ENCODE measurements at places on chromosomes 16 and 17. TPM values are rescaled to one million over a fixed set of nuclear protein-coding genes. Genes with fewer than 3 reads are reported as not detected.

DNA sequence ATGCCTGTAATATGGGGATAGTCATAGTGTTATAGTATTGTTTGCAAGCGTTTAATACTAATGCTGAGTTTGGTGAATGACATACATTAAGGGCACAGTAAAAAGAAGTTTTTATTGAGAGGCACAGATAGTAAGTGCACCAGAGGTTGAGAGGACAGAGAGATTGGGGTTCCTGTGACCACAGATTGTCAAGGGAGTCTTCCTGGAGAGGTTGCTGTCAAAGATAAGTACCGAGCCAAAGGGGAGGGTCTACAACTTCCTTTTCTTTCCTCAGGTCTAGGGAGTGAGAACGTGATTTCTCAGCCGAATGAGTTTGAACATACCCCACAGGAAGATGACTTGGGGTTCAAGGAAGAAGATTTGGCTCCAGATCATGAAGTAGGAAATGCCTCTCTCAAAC is 1.8 kb downstream of the ZNF48 start:
- no peak for DNase-seq

DNA sequence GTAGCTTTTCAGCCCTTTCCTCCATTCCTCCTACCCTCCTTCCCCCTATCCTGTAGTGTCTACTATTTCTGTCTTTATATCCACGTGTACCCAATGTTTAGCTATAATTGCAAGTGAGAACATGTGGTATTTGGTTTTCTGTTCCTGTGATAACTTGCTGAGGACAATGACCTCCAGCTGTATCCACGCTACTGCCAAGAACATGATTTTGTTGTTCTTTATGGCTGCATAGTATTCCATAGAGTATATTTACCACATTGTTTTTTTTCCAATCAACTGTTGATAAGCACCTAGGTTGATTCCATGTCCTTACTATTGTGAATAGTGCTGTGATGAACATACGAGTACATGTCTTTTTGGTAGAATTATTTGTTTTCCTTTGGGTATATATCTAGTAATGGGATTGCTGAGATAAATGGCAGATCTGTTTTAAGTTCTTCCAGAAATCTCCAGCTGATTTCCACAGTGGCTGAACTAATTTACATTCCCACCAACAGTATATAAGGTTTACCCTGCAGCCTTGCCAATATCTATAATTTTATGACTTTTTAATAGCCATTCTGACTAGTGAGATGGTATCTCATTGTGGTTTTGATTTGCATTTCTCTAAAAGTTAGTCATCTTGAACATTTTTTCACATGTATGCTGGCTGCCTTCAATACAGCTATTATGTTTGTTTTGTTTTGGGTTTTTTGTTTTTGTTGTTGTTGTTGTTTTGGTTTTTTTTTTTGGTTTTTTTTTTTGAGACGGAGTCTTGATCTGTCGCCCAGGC is 10.9 kb upstream of the COPRS start:
- no peak for DNase-seq

GRCh38 chr17:30970831-30971567 is at the start of gene RNF135:
RNF135 (plus strand) TSS chr17:30971039; CDS start chr17:30971074, 35 bp downstream.
- peak; percentile 90 for DNase-seq

- DNase-seq: peak; percentile 28
Observed at GRCh38 chr17:4711661-4712181, 1.3 kb downstream of the ARRB2 start.

GRCh38 chr16:72875291-72876031 is 172.5 kb downstream of the ZFHX3 start:
- DNase-seq: no peak

- DNase-seq: no peak
Observed at GRCh38 chr16:3566990-3567389, 10.2 kb downstream of the NLRC3 start.

- DNase-seq: no peak
Observed at GRCh38 chr16:61146429-61146828, 889.8 kb downstream of the CDH8 start.

GRCh38 chr17:48831549-48831883 is 681 bp downstream of the CALCOCO2 start:
- DNase-seq: no peak

DNA sequence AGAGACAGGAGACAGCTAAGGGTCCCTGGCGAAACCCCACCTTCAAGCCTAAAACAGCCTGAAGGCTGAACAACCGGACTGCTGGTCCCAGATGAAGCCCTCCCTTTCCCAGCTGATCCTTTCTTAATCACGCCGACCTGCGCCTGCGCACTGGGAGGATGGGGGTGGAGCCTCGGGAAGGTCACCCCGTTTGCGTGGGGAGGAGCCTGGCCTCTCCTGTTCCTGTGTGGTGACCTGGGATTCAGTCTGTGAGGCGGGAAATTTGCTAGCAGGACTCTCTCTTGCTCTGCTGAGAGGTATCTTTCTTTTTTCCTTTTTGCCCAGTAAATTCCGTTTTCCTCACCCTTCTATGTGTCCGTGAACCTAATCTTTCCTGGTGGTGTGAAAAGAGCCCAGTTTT is 9.6 kb downstream of the FAM20A start:
- DNase-seq: peak; percentile 73

GRCh38 chr16:59688006-59688405 is 953.9 kb upstream of the GOT2 start:
- no peak for DNase-seq

- no peak for DNase-seq
Observed at GRCh38 chr17:74565126-74565525, 2.2 kb downstream of the CD300H start.

GRCh38 chr17:48382989-48383388 is 47.0 kb downstream of the SKAP1 start:
- no peak for DNase-seq

- DNase-seq: no peak
Observed at GRCh38 chr17:66386498-66387351, 84.3 kb downstream of the PRKCA start.

GRCh38 chr17:16919663-16920627 is 52.0 kb downstream of the TNFRSF13B start:
- no peak for DNase-seq

- no peak for DNase-seq
Observed at GRCh38 chr17:61129267-61130254, 270.1 kb upstream of the TBX2 start.

GRCh38 chr17:45225051-45225700 is 3.5 kb downstream of the FMNL1 start:
- DNase-seq: no peak

GRCh38 chr16:79618041-79618691 is 17.6 kb upstream of the MAF start:
- DNase-seq: no peak

DNA sequence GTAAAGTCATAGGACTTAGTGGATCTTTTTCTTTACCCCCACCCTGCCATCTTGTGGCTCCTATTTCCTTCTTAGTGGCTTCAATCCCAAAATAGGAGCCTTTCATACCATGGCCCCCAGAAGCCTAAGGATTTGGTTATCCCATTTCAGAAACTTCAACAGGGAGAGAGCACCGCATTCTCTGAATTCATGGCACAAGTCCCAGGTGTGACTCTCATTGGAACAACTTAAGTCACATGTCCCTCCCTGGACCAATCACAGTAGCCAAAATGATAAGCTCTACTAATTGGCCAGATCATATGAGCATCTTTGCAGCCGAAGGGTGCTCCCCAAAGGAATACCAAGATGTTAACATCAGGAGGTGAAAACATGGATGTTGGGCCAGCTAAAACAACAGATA is 43.2 kb downstream of the AXIN2 start:
- DNase-seq: no peak

DNA sequence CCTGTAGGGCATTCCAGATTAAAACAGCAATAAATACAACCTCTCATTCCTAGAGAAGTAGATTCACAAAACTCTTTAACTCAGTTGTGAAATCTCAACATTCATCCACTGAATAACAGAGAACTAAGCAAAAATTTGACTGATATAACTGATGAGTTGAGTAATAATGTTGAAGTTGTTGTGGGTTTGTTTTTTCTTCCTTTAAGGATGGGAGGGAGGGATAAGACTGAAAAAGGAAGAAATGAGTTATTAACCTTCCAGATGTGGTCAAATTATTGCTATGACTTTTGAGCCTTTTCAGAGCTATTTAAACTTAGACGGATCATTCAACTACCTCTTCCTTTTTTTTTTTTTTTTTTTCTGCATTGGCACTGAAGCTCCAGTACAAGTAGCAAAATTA is 38.6 kb downstream of the SKAP1 start:
- no peak for DNase-seq

DNA sequence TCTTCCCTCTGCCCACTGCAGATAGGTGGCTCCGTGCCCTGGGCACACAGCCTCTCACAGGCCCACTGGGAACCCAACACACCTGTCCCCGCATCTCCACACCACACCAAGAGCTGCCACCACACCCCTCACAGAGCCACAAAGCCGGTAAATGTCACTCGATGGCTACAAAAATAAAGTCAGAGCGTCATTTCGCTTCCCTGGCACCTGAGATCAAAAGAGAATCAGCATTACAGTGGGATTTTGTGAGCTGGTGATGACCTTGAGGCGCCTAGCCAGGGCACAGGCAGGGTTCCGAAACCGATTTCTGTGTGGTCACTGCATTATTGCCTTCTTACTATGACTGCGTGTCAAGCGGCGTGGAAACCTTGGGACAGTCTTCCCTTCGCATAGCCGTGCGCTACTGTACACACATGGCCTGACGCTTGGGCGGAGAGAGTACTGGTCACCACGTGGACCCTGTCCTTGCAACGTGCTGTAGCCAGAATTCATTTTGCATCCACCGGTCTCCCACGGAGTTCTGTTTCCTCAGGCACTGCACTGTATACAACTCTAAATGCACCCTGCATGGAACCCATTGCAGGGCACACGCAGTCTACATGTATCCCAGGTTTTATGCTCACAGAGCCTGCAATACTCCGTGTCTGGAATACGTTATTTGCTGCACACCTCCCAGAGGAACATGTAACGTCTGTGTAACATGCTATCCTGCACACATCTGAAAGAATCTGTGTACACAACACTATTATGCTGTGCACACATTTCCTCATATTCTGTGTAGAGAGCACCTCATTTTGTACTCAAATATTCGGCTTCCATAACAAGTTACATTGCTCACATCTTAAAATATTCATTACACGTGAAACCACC is 5.8 kb upstream of the FOXF1 start:
- no peak for DNase-seq

Gene ATAD5
- total RNA-seq: 5.5 TPM

Gene ANKRD13B
- 59.8 TPM for total RNA-seq

Gene KRT24
- not detected for total RNA-seq

Gene CMTM1
- 24.0 TPM for total RNA-seq

Gene WDR90
- total RNA-seq: 155 TPM

Gene TBC1D3C
- total RNA-seq: not detected

Gene CD2BP2
- 32.8 TPM for total RNA-seq

Gene TERB1
- total RNA-seq: 12.1 TPM

Gene CALB2
- 3.6 TPM for total RNA-seq

Gene SPNS3
- 0.39 TPM for total RNA-seq
